ENCODE measurements at places on chromosomes 7 and 10.

DNA sequence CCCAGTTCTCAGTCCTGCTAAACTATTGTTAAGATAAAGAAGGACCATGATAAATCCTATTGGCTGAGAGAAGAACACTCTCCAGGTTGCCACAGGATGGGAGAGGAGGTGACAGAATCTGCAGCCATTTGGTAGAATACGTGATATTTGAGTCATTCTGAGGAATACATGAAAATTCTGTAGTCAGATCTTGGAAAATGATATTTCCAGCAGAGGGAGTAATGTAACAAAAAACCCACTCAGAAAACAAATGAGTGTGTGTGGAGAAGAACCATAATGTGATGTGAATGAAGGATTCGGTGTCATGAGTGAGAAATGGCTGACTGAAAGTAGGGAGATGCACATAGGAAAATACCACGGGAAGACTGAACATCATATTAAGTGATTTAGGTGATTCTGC is 128.5 kb upstream of the PFKP start:
- DNase-seq, result no peak

GRCh38 chr10:100391163-100392002 is 44.4 kb downstream of the SCD start:
- DNase-seq, result no peak

DNA sequence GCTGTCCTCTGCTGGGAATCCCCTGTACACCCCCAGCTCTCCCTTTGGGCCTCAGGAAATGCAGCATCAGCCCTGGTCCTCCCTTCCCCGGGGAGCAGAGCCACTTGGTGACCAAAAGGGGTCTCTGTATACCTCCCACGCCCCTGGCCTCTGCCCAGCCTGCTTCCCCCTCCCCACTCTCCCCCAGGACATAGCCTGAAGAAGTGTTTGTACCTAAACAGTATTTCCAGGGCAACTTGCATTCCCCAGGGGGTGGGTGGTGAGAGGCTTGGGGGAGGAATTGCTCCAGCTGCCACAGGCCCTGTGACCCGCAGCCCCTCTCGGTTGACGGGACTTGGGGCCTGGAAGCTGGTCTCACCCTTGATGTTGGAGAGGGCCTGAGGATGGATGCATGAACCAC is 39.3 kb downstream of the TMEM270 start:
- DNase-seq, result no peak

DNA sequence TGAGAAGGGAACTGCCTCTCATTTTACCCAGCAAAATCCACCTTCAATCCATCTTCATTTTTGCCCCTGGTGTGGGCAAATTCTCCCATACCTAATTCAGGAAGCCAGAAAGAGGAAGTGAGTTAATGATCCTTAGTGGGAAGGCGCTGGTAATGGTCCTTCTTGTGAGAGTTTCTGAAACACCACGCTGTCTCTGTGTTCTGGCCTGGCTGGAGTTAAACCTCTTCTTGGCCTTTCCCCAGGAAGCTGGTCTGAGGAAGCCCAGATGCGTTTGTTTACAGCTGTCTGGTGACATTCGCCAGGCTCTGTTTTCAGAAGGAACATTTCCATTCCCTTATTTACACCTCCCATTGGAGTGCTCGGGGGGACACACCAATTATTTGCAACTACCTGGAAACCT is 24.3 kb downstream of the HTRA1 start:
- DNase-seq, result no peak

DNA sequence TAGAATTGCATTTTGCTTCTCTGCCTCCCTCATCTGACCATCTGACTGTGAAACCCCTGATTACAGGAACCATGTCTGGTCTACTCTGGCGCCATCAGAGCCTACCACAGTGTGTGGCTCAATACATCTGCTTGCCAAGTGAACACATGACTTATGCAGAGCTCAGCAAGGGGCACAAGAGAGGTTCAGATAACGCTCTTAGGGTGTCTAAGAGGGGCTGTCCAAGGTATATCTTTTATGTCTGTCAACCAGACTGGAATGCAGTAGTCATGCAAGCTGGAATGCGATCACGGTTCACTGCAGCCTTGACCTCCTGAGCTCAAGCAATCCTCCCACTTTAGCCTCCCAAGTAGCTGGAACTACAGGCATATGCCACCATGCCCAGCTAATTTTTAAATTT is 10.3 kb upstream of the RRP12 start:
- no peak for DNase-seq

- DNase-seq, result no peak
These were observed 51.8 kb downstream of the ARHGAP12 start for GRCh38 chr10:31876652-31877352.

DNA sequence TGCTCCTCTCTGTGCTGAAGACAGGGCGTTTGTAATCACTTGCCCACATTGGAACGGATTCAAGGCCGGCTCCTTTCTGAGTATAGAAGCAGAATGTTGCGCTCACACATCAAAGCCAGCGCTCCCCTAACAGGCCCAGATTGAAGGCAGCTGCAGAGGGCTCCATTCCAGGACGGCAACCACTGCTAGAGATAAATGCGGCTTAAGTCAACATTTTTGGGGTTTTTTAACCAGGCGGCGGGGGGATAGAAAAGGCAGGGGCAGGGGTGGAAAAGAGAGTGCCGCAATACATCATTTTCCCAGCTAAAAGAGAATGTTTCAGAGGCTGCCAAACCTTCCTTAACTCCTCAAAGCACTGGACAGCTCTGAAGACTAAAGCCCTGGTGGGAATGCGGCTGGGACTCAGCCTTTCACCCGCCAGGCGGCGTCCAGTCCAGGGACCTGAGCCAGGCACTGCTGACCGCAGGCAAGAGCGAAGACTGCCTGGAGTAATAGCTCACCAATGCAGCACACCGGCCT is 189.6 kb downstream of the TNS3 start:
- peak; percentile 91 for DNase-seq

GRCh38 chr7:132100981-132101380 is 475.3 kb downstream of the PLXNA4 start:
- no peak for DNase-seq

- no peak for DNase-seq
These were observed 87.2 kb upstream of the A1CF start for GRCh38 chr10:50972591-50972990.

DNA sequence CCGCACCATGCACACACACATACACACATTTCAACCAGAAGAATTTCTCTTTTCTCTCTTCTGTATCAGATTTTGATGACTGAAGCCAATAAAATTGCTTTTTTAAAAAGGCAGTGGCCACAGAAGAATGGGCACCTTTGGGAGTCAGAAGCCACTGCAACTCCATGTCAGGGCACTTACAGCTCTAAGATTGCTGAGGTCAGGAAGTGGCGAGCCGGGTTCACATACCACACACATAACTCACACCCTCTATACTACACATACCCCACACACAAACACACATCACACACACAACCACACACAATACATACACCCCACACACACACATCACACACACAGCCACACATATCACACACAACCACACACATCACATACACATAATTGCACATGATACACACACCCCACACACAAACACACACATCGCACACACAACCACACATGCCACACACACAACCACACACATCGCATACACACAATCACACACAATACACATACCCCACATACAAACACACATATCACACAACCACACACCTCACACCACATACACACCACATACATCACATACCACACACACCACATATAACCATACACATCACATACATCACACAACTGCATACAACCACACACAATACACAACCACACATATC is 31.2 kb downstream of the GPRIN2 start:
- peak; percentile 23 for DNase-seq

DNA sequence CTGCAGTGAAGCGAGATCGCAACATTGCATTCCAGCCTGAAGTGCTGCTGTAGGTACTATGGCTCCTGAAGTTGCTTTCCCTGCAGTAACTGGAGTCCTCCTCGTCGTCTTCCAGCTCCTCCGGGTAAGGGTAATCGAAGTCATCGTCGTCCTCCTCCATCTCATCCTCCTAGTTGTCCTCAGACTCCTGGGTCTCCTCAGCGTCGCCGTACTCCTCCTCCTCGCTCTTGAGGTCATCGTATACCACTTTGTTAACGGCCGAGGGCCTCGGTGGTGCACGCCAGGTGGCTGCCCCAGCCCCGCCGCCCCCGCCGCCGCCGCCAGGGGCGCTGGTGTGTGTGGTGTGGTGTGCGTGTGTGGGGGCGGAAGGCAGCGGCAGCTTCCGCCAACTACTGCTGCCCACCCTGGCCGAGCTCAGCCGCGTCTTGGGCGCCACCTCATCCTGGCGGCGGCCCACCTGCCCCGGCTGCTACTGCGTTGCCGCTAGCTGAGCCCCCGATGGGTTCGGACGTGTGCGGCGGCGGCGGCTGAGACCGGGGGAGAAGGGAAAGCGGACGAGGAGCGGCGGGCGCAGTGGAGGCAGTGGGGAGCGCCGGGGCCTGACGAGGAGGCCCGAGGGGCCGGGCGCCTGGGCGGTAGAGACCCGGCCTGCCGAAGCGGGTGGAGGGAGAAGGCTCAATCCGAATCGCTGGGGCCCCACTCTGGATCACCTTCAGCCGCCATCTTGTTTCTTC is 11.8 kb upstream of the ACBD5 start:
- DNase-seq, result peak; percentile 84

DNA sequence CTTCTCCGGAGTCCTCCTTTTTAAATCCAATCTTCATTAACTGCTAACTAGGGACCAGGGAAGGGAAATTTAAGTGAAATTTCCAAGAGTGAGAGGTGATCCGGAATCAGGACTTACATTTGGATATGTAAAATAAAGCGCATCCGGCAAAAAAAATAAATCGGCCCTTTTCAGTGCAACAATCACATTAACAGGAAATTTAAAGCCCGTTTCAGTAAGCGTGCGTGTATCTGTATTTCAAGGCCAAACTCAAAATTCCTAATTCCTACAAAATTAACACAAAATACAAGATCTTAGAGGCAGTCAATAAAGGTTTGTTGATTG is 771 bp downstream of the DNAJC9 start:
- DNase-seq, result no peak

DNA sequence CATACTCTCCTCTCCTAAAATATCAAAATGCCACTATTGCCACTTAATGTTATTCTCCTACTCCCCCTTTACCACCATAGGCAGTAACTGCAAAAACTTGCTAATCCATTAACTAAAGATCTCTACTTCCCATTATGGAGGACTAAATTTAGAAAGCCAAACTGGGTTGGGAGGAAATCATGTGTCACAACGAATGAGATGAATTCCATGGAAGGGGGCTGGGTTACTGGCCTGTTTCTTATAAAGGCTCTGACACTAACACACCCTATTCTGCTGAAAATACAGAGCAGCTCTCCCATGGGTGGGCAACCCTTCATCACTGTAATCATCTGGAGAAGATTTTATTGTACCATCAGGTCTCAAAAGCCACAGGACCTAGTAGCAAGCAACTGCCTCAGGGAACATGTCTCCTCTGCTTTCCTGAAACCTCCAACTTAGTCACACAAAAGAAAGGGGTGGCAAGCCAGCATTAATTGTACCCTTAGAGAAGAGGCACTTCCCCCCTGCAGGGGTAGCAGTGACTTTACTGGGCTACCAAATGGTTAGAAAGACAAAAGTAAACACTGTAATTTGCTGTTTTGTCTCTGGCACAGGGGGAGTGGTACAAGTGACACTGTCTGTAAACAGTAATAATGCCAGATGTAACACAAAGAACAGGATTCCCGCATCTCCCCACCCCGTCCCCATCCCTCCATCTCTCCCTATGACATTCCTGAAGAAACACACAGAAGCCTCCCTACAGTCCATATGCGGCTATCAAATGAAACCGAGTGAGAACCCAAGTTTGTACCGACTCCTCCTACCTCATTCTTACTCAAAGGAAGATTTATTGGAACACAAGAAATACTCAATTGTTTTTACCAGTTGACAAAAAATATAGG is 81.6 kb downstream of the ARMH3 start:
- DNase-seq, result no peak

- DNase-seq, result no peak
These were observed 146.5 kb downstream of the SFMBT2 start for GRCh38 chr10:7264313-7264756.

DNA sequence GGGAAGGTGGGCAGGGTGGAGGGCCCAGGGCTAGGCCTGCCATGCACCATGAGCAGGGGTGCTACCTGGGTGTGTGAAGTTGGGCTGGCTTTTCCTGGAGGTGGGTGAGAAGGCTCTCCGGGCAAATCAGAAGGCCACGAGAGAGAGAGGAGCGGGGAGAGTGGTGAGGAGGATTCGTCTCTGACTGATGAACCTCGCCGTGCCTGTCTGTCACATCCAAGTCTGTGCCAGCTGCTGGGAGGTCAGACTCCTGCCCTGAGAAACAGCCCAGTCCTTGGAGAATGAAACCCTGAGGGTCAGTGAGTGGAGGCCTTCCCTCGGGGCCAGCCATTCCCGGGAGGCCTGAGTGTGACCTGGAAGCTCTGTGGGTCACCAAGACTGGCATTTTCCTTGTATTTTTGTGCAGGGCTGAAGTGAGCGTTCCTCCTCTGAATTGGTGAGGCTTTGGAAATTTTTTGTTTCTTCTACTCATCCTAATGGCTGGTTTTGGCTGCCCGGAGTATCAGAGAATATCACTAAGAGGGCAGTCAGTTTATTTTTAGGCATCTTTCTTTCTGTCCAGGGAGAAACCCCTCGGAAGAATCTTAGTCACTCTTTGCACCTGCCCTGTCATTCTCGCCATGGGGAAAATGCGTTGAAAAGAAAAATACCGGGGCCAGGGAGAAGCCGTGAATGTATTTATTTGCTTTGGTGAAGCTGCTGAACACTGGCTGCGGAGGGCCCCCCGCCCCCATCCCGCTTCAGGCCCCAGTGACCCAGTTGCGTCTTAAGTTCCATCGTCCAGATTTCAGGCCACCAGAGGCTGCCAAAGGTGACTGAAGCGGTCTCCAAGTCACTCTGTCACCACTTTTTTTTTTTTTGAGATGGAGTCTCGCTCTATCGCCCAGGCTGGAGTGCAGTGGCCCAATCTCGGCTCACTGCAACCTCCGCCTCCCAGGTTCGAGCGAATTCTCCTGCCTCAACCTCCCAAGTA is 6.5 kb upstream of the AP5Z1 start:
- DNase-seq, result no peak

DNA sequence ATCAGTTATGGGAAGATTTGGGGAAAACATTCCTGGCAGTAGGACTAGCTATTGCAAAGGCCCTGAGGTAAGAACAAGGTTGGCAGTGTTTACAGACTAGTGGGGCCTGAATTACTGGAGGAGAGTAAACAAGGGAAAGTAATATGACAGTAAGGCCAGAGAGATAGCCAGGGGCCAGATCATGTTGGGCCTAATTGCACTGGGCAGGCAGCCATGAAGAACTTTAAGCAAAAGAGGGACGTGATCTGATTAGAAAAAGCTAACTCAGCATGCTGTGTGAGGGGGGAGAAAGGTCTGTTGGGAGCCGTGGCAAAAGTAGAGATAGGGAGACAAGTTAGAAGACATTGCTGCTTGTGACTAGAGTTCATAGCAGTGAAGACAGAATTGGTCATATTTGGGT is 9.2 kb downstream of the NUP42 start:
- DNase-seq, result no peak

Measured in left hindlimb (tissue), 1 donor.